ENCODE measurements at places on chromosomes 16 and 17.

DNA sequence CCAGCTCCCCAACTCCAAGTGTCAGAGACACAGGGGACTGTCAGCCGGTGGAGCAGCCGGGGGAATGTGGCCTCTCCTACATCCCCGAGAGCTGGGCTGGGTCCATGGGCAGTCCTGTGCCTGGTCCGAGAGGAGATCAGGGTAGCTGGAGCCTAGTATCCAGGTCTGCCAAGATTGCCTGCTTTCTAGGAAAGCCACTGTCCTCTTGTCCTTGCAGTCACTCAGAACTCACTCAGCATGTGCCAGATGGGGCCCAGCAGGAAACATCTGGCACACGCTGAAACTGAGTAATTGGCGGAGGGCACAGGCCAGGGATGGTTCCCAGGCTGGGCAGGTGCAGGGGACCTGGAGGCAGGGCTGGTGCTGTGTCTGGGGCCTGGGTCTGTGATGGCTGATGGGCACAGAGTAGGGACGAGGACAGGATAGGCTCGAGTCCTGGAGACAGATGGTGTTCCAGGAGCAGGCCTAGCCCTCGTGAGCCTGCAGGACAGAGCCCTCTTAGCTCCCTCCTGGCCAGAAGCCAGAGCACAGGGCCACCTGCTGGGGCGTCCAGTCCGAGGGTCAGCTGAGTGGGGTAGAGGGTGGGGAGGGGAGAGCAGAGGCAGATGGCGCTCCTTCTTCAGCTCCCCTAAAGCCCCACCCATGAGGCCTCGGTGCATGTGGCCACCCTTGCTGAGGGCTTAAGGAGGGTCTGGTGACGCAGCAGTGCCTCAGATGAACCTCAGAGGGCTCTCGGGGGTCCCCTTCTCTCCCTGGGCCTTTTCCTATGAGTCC, 31.1 kb downstream of the ADCY7 start:
- DNase-seq: no peak

- no peak for DNase-seq
These were observed 950 bp downstream of the KLHDC4 start for GRCh38 chr16:87764600-87765472.

GRCh38 chr16:69563605-69564580, 1.9 kb upstream of the NFAT5 start:
- peak; percentile 63 for DNase-seq

GRCh38 chr17:42460371-42460770, 1.7 kb downstream of the ATP6V0A1 start:
- no peak for DNase-seq

- DNase-seq: peak; percentile 93
These were observed at the start of gene NSRP1 for GRCh38 chr17:30116661-30117551. TSS of gene NSRP1 (plus strand) at chr17:30116816. CDS start at chr17:30116844, 28 bp downstream.

- DNase-seq: no peak
These were observed 64.9 kb downstream of the CDYL2 start for GRCh38 chr16:80739523-80739922.

GRCh38 chr16:69073181-69073702, 32.2 kb upstream of the HAS3 start:
- no peak for DNase-seq

GRCh38 chr17:11944587-11944986, 52.7 kb downstream of the ZNF18 start:
- no peak for DNase-seq

DNA sequence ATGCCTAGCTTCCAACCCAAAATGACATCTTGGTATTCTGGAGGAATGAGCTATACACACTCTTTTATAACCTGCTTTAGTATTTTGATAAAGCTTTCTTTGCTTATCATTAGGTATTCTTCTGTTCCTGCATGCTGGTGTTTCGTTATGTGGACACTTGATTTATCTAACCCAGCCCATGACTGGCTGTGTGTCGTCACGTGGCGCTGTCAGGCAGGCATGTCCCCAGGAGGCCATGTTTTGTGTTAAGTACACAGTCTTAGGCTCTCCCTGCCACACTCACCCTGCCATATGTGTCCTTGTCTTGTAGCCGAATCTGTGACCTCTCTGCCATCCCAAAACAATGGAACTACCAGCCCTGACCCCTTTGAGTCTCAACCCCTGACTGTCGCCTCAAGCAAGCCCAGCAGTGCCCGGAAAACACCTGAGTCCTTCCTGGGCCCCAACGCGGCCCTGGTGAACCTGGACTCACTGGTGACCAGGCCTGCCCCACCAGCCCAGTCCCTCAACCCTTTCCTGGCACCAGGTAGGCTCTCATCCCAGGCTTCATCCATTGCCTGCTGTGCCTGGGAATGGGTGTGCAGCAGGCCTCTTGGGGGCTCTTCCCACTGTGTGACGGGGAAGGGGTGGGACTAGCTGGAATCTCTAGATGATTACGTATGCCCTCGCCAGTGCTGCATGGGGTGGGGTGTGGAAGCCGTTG, 30.8 kb downstream of the B9D1 start:
- no peak for DNase-seq

DNA sequence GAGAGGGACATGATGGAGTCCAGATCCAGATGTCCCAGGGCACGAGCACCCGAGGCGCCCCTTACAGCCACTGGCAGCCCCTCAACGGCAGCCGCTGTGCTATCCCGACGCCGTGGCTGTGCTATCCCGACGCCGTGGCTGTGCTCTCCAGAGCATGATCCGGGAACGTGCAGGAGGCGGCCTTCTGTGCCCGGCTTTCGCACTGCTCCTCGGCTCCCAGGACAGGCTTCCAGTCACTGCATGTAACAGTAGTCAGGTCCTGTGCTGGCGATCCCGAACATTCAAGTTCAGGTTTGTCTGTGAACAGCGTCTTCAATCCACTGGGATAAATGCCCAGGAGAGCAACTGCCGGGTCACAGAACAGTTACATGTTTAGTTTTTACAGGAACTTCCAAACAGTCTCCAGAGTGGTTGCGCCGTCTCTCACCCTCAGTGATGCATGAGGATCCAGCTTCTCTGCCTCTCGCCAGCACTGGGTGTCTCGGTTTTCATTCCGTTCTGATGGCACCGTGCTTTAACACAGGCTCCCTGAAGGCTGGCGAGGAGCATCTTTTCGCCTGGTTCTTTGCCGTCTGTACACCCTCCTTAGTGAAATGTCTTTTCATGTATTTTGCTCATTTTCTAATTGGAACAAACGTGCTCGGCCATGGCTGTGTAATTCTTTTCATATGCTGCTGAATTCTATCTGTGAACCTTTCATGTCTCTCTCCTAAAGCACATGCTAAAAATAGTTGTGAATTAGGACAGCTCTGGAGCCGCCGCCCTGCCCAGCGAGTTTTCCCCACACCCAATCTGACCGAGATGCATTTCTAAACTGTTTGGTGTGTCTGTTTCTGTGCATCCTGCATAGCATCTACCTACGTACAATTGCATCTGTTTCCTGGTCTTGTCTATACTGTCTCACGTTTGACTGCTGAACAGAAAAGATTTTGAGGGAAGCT, 72.6 kb upstream of the METRNL start:
- no peak for DNase-seq

GRCh38 chr16:75248536-75249380, 2.7 kb downstream of the BCAR1 start:
- no peak for DNase-seq

- no peak for DNase-seq
These were observed 5.4 kb downstream of the WBP2 start for GRCh38 chr17:75849724-75850123.

DNA sequence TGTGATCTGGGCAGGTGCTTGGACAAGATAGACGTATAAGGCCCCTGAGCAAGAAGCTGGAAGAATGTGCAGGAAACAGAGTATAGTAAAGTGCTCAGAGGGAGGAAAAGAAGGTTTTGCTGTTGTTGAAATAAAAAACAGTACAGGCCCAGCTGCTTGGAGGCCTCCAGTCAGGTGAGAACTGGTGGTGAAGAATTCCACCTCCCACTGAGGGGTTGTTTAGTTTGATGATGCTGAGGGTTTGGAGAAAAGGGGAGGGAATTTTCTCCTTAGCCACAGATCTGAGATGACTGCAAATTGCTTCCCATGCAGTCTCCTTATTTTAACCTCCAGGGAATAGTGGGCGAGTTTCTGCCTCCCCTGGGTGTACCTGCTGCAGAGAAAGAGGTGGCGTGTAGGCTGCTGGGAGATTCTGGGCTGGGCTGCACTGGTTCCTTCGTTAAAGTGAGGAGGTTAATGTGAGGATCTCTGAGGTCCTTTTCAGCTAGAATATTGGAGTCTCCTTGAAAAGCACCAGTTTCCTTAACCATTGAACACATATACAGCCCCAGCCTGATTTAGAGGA, 25.8 kb downstream of the SMPD3 start:
- no peak for DNase-seq

- no peak for DNase-seq
These were observed 12.3 kb downstream of the PELP1 start for GRCh38 chr17:4691686-4692085.

DNA sequence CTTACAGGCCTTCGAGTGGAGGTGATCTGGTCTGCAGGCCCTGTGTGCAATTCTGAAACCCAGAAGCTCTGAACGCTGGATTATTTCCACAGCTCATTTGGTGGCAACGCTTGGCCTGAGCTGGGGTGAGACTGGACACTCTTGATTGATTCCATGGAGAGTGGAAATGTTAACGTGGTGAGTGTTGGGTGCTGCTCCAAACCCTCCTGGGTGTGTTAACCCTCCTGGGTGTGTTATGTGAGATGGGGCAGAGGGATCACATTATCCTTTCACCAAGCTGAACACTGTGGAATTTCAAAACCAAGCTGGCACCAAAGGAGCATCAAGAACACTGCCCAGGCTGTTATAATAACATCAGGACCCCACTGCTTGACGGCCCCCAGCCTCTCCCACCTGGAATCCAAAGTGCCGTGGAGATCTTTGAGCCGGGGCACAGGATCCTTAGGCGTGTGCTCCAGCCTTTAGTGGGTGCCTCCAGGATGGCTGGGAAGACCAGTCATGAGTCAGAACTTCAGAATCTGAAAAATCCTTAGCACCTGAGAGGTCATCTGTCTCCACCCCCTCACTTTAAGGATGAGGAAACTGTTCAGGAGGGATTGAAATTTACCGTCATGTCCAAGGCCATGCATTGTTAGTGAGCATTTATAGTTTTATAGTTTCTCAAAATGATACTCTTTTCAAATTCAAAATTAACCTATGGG, 75.0 kb downstream of the RPTOR start:
- DNase-seq: no peak

- DNase-seq: no peak
These were observed 5.5 kb downstream of the DOK4 start for GRCh38 chr16:57480754-57481230.
